ENCODE measurements at places on chromosomes 13 and 19. TPM values are rescaled to one million over a fixed set of nuclear protein-coding genes. Genes with fewer than 3 reads are reported as not detected.

The MAP4K1 gene
- 1.7 TPM for total RNA-seq

GRCh38 chr13:63455938-63456337, 2040.3 kb upstream of the PCDH20 start:
- H3K36me3 ChIP-seq = no peaks in the 10 kb centered on the region
- H3K4me3 ChIP-seq = no peak overlapping the region
- DNase-seq = no peak
- no peaks in the 10 kb centered on the region for H3K27me3 ChIP-seq
- no peak overlapping the region for H3K27ac ChIP-seq

The LSM14A gene
- total RNA-seq = 84.5 TPM

DNA sequence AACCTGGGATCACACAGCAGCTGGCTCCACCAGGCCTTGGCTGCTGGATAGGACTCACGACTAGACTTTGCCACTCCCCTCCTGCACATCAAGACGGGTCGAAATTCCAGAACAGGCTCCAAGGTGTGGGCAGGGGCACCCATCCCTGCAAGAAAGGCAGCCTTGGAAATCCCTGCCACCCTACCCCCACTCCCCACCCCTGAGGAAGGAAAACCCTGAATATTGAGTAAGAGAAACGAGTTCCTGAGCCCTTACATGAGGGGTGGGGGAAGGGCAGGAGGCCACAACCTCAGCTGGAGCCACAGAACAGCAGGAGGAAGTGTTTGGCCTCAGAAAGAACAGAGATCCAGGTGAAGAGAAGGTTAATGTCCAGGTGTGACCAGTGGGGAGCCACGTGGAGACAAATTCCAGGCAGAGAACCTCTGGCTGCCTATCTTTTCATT, 20.1 kb downstream of the DEDD2 start:
- peaks cover 7% of the 10 kb centered on the region for H3K36me3 ChIP-seq
- H3K27me3 ChIP-seq = no peaks in the 10 kb centered on the region
- no peak overlapping the region for H3K27ac ChIP-seq
- no peaks in the 10 kb centered on the region for H3K4me1 ChIP-seq
- no peak for DNase-seq

The SYCN gene
- not detected for total RNA-seq

DNA sequence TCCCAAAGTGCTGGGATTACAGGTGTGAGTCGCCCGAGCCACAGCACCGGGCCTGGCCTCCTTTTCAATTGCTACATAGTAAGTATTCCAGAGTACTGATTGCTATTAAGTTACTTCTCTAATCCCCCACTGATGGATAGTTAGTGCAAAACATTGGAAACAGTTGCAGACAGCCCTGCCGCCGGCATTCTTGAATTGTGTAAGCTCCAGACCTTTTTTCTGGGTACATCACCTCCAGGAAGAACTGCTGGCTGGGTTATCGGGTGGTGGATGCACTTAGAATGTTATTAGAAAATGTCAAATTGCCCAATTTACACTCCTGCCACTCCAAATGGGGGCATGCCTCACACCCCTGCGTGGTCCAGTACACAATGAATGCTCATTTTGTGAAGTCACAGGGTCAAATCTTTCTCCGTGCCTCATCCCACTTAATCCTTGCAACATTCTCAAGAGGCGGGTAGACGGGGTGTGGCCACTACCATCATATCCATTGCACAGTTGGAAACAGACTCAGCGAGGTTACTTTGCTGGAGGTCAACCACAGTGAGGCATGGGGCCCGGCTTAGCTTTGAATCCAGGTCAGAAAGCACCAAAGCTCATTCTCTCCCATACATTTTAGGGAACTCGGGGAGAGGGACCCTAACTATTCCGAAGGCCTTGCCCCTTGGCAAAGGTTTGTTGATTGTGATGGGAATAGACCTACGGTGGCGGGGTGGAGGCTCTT, 1.0 kb upstream of the KDM4B start:
- H3K27me3 ChIP-seq = no peaks in the 10 kb centered on the region
- no peaks in the 10 kb centered on the region for H3K36me3 ChIP-seq
- DNase-seq = no peak
- H3K4me3 ChIP-seq = no peak overlapping the region
- H3K4me1 ChIP-seq = peaks cover 34% of the 10 kb centered on the region
- H3K27ac ChIP-seq = peak overlapping the region; percentile 29

DNA sequence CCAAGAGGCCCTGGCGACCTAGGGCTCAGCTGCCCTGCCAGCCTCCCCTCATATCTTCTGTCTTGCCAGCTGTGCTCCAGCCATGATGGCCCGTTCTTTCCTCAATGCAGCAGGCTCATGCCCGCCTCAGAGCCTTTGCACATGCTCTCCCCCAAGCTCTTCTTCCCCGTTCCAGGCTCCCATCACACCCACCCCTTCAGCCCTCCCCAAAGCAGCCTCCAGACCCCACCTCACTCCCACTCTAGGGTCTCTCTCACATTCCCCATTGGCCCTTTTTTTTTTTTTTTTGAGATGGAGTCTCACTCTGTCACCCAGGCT, 29.9 kb upstream of the ATP1A3 start:
- H3K4me3 ChIP-seq = no peak overlapping the region
- peaks cover 10% of the 10 kb centered on the region for H3K4me1 ChIP-seq
- no peaks in the 10 kb centered on the region for H3K27me3 ChIP-seq
- H3K36me3 ChIP-seq = no peaks in the 10 kb centered on the region

Measured in astrocyte (in vitro differentiated cells and primary cell).